ENCODE measurements at places on chromosomes 13 and 19. TPM values are rescaled to one million over a fixed set of nuclear protein-coding genes. Genes with fewer than 3 reads are reported as not detected.

DNA sequence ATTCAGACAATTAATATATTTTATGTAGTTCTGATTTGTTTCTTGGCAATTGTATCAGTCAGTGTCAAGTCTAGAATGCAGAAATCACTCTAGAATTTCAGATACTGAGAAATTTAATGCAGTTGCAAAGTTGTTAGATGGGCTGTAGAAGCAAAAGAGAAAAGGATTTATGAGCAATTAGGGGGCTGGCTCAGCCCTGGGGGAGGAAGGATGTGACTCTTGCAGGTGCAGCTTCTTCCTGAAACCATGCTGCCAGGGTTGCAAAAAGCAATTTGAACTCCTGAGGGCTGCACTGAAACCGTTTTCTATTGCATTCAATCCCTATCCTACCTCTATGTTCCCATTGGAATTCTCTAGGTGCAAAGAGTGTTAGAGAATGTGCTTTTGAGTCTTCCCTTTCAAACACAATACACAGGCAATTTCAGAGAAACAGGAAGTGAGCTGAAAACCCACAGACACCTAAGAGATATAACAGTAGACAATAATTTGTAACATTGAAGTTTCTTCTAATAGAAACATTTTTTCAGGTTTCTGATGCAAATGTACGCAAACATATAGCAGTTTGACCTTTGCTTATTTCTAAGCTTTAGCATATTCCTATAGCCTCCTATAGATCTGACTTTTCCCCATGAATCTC lies 814.7 kb upstream of the ATXN8OS start:
- no peak for DNase-seq

- DNase-seq = peak; percentile 48
Measured at GRCh38 chr19:12668932-12669269, 2.3 kb downstream of the WDR83 start.

DNA sequence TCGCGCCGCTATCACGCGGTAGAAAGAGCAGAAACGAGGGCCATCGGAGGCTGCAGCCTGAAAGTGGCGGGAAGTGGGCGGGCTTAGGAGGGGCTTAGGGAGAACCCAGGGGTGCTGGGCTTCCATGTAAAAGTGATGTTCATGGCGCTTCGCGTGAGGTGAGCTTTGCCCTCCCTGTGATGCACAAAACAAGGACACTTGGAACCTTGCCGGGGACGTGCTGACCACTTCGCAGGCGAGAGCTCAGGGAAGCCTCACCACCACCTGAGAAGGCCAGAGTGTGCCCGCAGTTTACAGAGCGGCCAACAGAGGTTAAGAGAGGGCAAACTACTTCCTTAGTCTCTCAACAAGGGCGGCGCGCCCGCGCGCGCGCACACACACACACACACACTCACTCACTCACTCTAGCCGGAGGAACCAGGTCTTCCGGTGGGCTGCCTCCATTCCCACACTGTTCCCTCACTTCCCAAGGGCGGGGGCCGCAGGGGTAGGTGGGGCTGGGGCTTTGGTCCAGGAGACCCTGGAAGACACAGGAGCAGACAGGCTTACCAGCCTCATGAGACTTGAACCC lies 651 bp downstream of the GAPDHS start:
- DNase-seq = no peak

- no peak for DNase-seq
Measured at GRCh38 chr13:106514928-106515634, 20.4 kb downstream of the EFNB2 start.

DNA sequence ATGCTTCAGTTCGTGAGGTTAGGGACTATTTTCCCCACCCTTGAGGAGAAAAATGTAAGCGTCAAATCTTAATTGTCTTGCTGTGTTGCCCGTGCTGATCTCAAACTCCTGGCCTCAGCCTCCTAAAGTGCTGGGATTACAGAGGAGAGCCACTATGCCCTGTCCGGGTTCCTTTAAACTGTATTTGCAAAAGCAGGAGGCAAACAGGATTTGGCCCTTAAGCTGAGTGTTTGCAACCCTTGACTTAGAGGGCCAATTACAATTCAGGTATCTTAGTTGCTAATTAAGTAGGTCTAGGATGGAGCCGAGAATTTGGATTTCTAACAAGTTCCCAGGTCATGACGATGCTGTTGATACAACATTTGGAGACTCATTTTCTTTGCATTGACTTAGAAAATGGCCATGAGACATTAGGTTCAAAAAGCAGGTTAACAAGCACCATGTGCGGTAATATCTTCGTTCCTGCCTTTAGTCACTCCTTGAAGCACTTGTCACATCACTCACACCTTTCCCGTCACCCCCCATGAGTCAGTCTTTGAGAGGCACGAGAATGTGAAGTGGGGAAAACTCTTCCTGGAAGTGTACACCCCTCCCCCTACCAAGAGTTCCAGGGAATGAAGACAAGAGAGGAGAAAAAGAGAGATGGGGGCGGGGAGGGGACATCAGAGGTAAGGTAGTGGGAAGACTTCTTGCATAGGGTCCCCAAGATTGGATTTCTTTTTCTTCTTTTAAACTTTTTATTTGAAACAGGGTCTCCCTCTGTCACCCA lies 2.6 kb downstream of the NAPSA start:
- no peak for DNase-seq

DNA sequence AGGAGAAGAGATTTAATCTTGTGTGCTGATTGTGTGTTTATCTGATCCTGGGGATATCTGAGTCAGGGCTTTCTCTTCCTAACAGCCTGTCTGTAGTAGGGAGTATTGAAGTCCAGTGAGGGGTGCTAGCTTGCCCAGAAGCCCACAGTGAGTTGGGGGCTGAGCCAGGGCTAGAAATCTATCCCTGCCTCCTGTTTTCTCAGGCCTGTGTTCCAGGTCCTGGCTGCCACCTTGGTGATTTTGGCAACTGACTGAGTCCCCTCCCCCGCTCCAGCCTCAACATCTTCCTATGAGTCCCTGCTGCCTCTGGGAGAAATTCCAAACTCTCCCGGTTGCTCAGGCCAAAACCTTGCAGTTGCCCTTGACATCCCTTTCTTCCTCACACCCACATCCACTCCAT lies 7.7 kb upstream of the NOVA2 start:
- peak; percentile 37 for DNase-seq

GRCh38 chr19:54188215-54188871 lies 1.0 kb downstream of the MBOAT7 start:
- DNase-seq = no peak

DNA sequence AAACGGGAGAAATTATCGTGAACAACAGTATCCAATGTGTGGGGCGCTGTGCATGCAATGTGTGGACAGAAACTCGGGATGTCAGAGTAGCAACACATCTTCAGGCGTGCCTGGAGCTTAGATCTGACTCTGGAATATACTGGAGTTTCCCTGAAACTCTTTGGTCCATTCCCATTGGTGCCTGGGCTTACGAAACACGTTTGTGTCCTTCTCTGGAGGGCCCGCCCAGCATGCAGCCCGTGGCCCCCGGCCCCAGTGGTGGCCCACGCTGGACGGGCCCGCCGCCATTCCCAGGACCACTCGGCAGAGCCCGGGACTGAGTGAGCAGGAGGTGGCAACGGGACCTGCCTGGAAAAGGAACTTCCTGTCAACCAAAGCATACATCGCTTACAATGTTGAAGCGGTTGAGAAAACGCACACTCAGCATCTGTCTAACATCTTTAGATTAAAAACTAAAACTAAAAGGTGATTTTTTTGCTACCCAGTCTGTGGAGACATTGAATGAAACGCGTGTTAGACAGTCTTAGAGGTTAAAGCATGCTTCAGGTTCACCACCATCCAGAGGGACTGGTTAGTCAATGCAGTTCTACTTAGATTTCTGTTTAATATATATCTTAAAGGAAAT lies 19.3 kb upstream of the TIMM44 start:
- DNase-seq = no peak

- DNase-seq = peak; percentile 64
Measured at GRCh38 chr13:100333141-100333540, 244.2 kb downstream of the PCCA start.

- no peak for DNase-seq
Measured at GRCh38 chr19:55303477-55303876, 19.7 kb downstream of the BRSK1 start.

DNA sequence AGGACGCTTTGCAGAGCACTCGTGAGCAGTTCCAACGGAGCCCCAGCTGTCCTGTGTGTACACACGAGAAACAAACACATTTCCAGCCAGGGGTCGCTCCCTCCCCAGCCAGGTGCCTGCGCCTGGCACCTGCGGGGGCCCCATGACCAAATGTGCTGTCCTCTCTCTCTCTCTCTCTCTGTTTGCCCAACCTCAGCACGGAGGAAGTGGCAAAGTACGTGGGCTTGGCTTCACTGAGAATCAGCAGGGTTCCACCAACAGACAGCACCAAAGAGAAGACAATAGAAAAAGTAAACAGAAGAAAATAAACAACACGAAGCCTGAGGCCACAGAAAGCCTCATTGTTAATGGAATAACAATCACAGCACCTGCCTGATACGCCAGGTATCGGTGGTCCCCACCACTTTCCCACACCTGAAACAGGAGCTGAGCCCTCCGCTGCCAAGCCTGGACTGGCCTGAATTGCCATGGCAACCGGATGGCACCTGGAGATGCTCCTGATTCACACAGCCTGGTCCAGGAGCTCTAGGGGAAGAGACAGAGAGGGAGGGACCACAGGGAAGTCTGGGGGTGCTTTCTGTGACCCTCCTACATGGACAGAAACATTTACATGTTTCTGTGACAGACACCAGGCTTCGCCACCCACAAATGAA lies 103.9 kb upstream of the CACNA1A start:
- peak; percentile 73 for DNase-seq

DNA sequence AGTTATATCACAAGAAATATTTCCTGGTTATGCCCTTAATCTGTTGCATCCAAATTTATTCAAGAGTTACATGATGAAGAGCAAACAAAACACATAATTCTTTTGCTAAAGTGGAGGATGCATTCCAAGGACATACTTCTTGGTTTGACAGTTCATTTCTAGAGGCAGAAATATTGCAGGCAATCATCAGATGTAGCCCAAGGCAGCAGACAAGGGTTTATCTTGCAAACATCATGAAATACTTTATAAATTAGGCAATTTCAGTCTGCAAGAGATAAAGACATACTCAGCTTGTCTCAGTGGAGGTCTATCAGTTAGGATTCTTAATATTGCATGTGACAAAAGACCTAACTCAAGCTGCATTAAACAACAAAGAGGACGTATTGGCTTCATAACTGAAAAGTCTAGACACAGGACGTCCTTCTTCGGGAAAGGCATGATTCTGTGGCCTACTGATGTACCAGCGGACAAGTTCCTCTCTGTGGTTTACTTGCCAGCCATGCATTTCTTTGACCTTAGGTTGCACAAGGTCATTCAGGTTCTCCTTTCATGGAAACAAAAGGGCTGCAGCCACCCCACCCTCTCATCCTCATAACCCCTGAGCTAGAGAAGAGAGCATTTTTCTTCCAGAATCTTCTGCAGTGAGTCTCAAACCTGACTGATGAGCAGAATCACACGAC lies 204.1 kb downstream of the KATNAL1 start:
- DNase-seq = no peak

- DNase-seq = no peak
Measured at GRCh38 chr19:43640424-43640757, 741 bp upstream of the CADM4 start.

- no peak for DNase-seq
Measured at GRCh38 chr19:50959731-50960500, 7.1 kb upstream of the KLK5 start.

- DNase-seq = no peak
Measured at GRCh38 chr13:94707400-94708021, 4.8 kb downstream of the SOX21 start.

DNA sequence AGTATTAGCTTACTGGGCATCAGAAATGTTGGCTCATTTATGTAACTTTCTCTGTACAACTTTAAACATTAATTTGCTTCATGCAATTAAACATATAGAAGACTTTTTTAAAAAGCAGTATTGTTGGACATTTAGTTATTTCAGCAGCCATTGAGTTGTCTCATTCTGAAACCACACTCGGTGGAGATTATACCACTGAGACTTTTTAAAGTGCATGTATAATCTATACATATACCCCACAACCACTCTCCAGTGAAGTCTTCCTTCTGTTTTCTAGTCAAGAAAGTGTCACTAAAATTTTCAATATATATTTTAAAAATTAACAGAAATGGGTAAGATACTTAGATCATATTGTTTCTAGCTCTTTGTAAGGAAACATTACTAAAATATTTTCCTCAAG lies 15.5 kb downstream of the SETDB2 start:
- no peak for DNase-seq

- DNase-seq = peak; percentile 35
Measured at GRCh38 chr13:27375686-27376326, 48.6 kb upstream of the GTF3A start.

Gene ZNF835
- not detected for total RNA-seq

Gene RDH8
- not detected for total RNA-seq

Gene ZNF417
- 6.0 TPM for total RNA-seq

Gene FAM216B
- total RNA-seq = not detected

Gene LRRC63
- total RNA-seq = not detected

Measured in G401 (cell line).